KBM-7 (cell line): ENCODE measurements at places on chromosomes 12 and 14.
A peak's percentile ranks its signal among the peaks of the same experiment; 100 is the strongest.

GRCh38 chr12:116436561-116437249 is 122.5 kb upstream of the MAP1LC3B2 start:
- DNase-seq: no peak

GRCh38 chr14:101603096-101603495 is 41.8 kb downstream of the DIO3 start:
- no peak for DNase-seq

- DNase-seq: no peak
Observed at GRCh38 chr14:41037388-41037787, 569.3 kb upstream of the LRFN5 start.

DNA sequence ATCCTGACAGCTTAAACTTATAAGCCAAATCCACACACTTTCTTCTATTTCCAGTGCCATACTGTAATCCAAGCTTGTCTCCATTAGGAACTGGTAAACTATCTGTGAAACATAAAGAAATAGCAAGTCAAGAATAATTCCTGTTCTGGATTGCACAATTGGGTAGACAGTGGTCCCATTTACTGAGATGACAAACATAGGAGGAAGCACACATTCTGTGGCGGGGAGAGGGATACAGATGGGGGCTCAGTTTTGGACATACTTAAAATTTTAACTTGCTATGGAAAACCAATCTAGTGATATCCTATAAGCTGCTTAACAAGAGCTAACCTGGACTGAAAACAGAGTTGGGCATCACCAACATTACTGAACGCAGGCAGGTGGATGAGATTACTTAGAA is 16.3 kb downstream of the MAP4K5 start:
- DNase-seq: no peak

DNA sequence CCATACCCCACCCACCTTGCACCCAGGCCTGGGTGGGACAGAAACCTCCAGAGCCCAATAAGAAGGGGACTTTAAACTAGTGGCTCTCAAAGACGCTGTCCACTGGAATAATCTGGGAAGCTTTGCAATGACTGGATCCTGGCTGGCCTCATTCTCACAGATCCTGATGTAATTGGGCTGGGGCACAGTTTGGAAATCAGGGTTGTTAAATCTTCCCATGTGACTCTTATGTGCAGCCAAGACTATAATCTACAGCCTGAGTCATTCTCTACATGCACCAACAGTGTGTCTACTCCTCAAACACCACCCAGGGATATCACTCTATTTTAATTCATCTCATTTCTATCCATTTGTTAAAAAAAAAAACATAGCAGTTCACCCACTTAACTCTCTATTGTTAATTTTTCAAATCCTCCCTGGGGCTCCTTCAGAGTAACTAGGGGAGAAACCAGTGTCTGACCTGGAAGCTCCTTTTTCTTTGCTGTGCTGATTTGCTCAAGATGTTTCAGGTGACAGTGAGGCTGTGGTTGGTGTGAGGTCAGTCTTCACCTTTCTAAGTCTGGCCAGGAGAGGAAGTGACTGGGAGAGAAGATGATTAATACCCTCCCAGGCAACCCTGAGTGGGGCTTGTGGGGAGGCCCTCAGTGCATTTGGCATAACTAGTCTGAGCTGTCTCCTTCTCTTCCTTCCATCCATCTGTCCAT is 211.6 kb upstream of the SFSWAP start:
- no peak for DNase-seq

- no peak for DNase-seq
Observed at GRCh38 chr12:22130671-22131070, 84.7 kb downstream of the CMAS start.

DNA sequence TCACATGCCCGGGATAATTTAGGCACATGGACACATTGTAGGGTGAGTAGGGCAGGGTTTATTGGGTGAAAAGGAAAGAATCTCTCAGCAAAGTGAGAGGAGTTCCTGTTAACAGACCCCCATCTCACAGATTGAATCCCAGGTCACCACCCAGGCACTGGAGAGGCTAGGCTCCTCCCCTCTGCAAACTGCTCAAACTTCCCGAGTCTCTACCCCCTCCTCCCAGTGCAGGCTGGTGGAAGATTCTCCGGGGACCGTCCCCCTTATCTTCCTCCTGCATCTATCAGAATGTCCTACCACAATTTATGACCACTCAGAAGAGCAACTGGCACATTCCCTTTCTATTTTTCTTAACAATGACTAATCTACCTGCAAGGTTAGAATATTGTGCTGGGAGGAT is 126.0 kb downstream of the NTF3 start:
- no peak for DNase-seq

GRCh38 chr14:83780321-83780720 is 1749.6 kb upstream of the FLRT2 start:
- no peak for DNase-seq

DNA sequence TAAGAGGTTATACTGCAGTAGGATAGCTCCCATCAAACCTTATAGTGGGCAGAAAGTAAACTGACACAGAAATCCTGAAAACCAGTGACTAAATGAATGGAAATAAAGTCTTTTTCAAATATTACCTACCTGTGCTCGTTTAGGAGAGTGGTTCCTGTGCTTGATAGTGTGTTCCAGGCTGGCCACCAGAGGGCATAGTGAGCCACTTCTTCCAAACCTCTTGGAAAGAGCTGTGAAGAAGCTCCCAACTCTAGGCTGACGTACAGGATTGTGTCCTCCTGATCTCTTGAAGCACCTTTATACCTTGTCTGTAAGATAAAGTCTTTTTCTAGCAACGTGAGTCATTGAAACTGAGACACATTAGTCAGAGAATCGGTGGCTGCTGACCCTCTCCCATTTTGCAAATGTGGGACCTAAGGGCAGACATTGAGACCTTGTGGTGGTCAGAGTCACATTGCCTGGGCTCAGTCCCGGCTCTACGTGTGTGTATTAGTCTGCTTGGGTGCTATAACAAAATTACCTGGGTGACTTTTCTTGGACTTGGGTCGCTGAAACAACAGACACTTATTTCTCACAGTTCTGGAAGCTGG is 17.6 kb downstream of the TDP1 start:
- peak; percentile 54 for DNase-seq

GRCh38 chr12:69501154-69501895 is 31.1 kb downstream of the FRS2 start:
- DNase-seq: no peak

DNA sequence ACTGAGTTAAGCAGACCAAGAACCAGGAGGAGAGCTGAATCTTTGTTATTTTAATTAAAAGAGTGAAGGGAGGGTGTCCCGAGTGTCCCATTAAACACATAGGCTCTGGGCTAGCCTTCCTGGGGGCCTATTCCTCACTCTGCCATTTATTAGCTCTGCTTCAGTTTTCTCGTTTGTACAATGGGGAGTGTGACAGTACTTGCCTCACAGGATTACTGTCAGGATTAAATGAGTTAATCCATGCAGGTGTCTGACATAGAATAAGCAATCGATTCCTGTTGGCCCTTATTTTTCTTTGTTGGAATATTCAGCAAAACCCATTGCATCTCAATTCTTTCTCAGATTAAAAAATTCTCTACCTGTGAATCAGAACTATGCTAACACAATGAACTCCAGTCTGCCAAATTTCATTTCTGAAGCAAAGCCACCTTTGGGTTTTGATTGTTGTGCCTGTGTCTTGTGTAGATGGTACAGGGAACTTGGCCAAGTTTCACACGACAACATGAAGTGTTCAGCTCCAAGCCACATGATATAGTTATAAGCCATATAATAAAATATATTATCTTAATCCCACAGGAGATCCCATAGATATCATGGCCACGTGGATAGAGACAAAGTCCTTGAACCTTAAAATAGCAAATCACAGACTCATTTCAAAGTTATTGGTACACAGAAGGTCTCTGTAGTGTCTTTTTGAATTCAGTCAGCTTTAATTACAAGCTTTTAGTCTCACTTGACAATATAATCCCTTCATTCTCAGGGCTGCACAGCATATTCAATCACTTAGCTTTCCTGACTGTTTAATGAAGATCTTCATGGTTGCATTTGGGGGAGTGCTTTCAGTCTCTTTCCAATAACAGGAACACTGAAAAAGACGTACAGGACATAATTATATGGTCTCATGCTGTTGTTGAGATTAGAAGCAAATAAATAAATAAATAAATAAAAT is 34.4 kb upstream of the CRY1 start:
- no peak for DNase-seq

GRCh38 chr12:41802803-41803202 is 341.9 kb downstream of the GXYLT1 start:
- DNase-seq: no peak

- no peak for DNase-seq
Observed at GRCh38 chr12:1126091-1126490, 135.1 kb downstream of the ERC1 start.
